ENCODE measurements at places on chromosomes 12 and 14. TPM values are rescaled to one million over a fixed set of nuclear protein-coding genes. Genes with fewer than 3 reads are reported as not detected.

MYRFL gene
- not detected for total RNA-seq

ARMH4 gene
- total RNA-seq: 3.0 TPM

TESPA1 gene
- not detected for total RNA-seq

CYP46A1 gene
- 0.47 TPM for total RNA-seq

CLEC4A gene
- total RNA-seq: 0.09 TPM

NPAS3 gene
- 0.16 TPM for total RNA-seq

HOXC6 gene
- 0.43 TPM for total RNA-seq

CTSG gene
- not detected for total RNA-seq

BCL11B gene
- total RNA-seq: under 0.01 TPM

HOTAIR gene
- total RNA-seq: not detected

RTL1 gene
- under 0.01 TPM for total RNA-seq

HIF1A gene
- total RNA-seq: 90.6 TPM

GPR132 gene
- 1.0 TPM for total RNA-seq

KCNK13 gene
- not detected for total RNA-seq

CD163 gene
- total RNA-seq: not detected

RPS29 gene
- 1,629 TPM for total RNA-seq

All from bronchial smooth muscle cell (primary cell).